Upper lobe of right lung (tissue), 1 donor: ENCODE measurements at places on chromosomes 11 and 22. TPM values are rescaled to one million over a fixed set of nuclear protein-coding genes. Genes with fewer than 3 reads are reported as not detected.
A peak's percentile ranks its signal among the peaks of the same experiment; 100 is the strongest.

- no peak for DNase-seq
- no peaks in the 10 kb centered on the region for H3K36me3 ChIP-seq
- no peak overlapping the region for H3K27ac ChIP-seq
Observed at GRCh38 chr11:33575311-33575710, 125.3 kb downstream of the C11orf91 start.

Gene FOSL1
- 3.9 TPM for total RNA-seq

DNA sequence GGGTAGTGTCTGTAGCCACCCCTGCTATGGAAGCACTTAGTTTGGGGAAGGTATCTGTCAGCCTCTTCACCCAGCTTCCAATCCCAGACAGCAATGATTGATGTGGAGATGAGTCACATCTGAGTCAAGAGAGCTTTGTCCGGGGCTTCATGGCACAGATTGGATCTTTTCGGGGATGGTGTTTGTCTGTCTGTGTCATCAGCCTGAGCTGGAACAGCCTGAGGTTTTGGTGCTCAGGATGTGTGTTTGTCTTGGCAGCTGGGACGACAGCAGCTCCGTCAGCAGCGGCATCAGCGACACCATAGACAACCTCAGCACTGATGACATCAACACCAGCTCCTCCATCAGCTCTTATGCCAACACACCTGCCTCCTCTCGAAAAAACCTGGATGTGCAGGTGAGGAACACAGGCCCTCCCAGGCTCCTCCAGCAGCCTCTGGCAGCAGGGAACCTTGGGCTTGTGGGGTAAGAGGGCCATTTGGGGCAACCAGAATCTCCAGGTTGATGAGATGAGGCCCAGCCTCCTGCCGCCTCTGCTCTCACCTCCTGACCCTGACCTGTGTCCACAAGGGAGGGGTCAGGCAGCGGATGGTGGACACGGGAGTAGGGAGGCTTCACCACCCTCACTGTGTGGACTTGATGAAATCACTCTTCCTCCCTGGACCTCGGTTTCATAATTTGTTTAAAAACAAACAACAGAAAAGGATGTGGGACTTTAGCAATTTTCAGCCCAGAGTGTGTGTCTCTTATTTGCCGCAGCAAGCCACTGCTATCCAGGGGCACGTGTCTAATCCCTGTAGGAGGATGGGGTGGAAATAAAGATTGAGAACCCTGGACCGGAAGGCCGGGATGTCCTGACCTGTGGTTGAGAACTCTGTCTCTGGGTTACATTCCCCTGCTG, 124.3 kb downstream of the DBX1 start:
- no peaks in the 10 kb centered on the region for H3K4me1 ChIP-seq
- no peak overlapping the region for H3K4me3 ChIP-seq
- DNase-seq: no peak
- H3K27ac ChIP-seq: no peak overlapping the region

GRCh38 chr11:130571519-130571918, 123.1 kb downstream of the ADAMTS15 start:
- no peaks in the 10 kb centered on the region for H3K36me3 ChIP-seq
- no peaks in the 10 kb centered on the region for H3K4me1 ChIP-seq
- DNase-seq: no peak
- no peak overlapping the region for H3K4me3 ChIP-seq
- no peak overlapping the region for H3K27ac ChIP-seq

- no peaks in the 10 kb centered on the region for H3K36me3 ChIP-seq
- DNase-seq: no peak
- no peaks in the 10 kb centered on the region for H3K27me3 ChIP-seq
- H3K4me3 ChIP-seq: no peak overlapping the region
- H3K27ac ChIP-seq: no peak overlapping the region
- H3K4me1 ChIP-seq: no peaks in the 10 kb centered on the region
Observed at GRCh38 chr11:13052130-13052571, 43.0 kb downstream of the RASSF10 start.

DNA sequence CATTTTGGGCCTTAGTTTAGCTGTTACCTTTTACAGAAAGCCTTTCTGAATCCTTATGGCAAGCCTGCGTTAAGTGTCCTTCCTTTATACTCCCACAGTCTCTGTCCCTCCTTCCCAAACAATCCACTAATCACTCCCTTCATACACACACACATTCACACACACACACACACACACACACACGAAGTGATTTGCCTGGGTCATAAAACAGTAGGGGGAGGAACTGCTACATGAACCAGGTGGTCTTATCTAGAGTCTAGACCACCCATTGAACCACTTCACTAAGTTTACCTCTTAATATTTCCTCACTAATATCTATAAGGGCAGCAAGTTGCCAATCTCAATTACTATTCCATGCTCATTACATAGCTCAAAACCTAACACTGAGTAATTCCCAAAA, 196.7 kb upstream of the GUCY1A2 start:
- H3K36me3 ChIP-seq: no peaks in the 10 kb centered on the region
- no peak for DNase-seq
- no peak overlapping the region for H3K27ac ChIP-seq
- H3K27me3 ChIP-seq: no peaks in the 10 kb centered on the region

Gene PPP2R5B
- 29.4 TPM for total RNA-seq

DNA sequence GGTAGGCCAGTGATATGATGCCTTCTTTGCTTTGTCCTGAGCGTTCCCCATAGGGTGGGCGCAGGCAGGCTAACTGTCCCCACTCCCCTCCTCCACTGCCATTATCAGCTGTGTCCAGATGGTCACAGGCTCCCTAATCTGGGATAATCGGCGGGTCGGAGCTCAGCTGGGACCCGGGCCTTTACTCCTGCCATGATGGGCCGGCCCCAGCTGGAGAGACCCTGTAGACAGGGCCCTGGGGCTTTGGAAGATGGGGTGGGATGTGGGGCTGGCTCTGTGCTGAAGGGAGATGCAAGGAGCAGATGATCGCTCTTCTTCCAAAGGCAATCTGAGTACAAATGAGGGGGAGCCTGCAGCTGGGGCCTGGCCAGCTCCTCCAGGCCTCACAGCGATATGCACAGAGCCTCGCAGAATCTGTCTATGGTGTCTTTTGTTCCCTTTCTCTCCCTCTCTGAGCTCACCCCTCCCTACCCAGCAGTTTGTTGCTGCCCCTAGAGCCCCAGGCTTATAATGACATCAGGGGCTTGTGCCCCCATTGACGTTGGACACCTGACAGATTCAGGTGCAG, 11.9 kb downstream of the KLHL35 start:
- H3K4me1 ChIP-seq: peaks cover 24% of the 10 kb centered on the region
- no peaks in the 10 kb centered on the region for H3K27me3 ChIP-seq
- H3K36me3 ChIP-seq: peaks cover 4% of the 10 kb centered on the region
- peak overlapping the region; percentile 75 for H3K27ac ChIP-seq

- H3K4me3 ChIP-seq: no peak overlapping the region
- no peaks in the 10 kb centered on the region for H3K36me3 ChIP-seq
- no peak overlapping the region for H3K27ac ChIP-seq
- H3K4me1 ChIP-seq: no peaks in the 10 kb centered on the region
Observed at GRCh38 chr11:27179334-27179733, 138.7 kb downstream of the BBOX1 start.

Gene C11orf97
- total RNA-seq: not detected

GRCh38 chr11:77198440-77198849, 70.4 kb downstream of the MYO7A start:
- no peak overlapping the region for H3K4me3 ChIP-seq
- H3K27ac ChIP-seq: no peak overlapping the region
- peak; percentile 53 for DNase-seq
- no peaks in the 10 kb centered on the region for H3K36me3 ChIP-seq
- H3K4me1 ChIP-seq: no peaks in the 10 kb centered on the region
- no peaks in the 10 kb centered on the region for H3K27me3 ChIP-seq

DNA sequence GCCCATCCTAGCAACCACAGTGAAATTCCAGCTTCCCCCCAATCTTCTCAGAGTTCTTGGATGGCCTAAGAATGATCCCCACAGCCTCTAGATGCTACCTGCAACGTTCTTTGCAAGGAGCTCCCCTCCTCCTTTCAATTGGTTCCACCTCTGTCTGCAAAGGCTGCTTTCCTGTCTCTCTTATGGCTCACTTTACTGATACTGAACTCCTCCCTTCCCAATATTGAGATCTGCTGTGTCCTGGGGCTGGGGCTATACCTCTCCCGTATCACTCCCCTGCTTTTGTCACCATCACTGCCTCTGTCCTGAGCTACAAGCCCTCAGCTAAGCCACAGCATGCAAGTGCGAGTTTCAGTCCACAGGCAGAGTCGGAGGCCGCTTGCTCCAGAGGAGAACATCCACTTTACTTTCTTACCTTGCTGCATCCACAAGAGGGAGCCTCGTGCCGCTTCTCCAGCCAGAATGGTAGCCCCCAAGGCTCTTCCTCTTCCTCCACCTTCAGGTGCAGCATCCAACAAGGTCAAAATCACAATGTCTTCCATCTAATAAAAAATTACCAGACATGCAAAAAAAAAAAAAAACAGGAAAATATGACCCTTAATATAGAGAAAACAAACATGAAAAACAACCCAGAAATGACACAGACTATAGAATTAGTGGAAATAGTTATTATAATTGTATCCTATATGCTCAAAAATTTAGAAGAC, 48.6 kb upstream of the TMEM45B start:
- H3K4me1 ChIP-seq: no peaks in the 10 kb centered on the region
- no peaks in the 10 kb centered on the region for H3K27me3 ChIP-seq
- no peak overlapping the region for H3K4me3 ChIP-seq
- no peak overlapping the region for H3K27ac ChIP-seq

GRCh38 chr22:46069521-46070214, 80.7 kb upstream of the PPARA start:
- H3K27me3 ChIP-seq: no peaks in the 10 kb centered on the region
- DNase-seq: peak; percentile 94
- peak overlapping the region; percentile 79 for H3K4me3 ChIP-seq

Gene TEX12
- total RNA-seq: not detected

GRCh38 chr11:123103326-123103980, 41.5 kb upstream of the HSPA8 start:
- H3K36me3 ChIP-seq: no peaks in the 10 kb centered on the region
- DNase-seq: no peak
- no peak overlapping the region for H3K27ac ChIP-seq
- H3K27me3 ChIP-seq: no peaks in the 10 kb centered on the region

DNA sequence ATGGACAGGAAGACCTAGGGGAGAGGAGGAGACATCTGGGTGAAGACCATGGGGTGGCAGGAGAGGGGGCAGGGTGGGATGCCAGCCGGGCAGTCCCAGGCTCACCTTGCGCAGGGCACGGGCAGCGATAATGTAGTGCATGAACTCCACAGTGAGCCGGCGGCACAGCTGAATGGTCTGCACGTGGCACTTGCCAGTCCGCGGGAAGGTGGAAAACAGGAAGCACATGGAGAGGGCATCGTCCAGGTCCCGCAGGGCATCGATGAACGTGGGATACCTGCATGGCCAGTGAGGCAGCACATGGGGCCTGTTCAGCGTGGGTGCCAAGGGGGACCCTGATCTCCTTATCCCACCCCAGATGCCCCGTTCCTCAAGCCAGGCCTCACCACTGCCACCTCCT, 7.3 kb downstream of the PES1 start:
- DNase-seq: no peak
- no peaks in the 10 kb centered on the region for H3K4me1 ChIP-seq
- H3K27me3 ChIP-seq: no peaks in the 10 kb centered on the region
- H3K4me3 ChIP-seq: no peak overlapping the region
- peaks cover 100% of the 10 kb centered on the region for H3K36me3 ChIP-seq

- H3K4me1 ChIP-seq: peaks cover 39% of the 10 kb centered on the region
- peak overlapping the region; percentile 80 for H3K4me3 ChIP-seq
- H3K36me3 ChIP-seq: no peaks in the 10 kb centered on the region
- H3K27me3 ChIP-seq: no peaks in the 10 kb centered on the region
- peak overlapping the region; percentile 94 for H3K27ac ChIP-seq
- DNase-seq: no peak
Observed at GRCh38 chr11:47268448-47269001, 1.4 kb upstream of the MADD start.

DNA sequence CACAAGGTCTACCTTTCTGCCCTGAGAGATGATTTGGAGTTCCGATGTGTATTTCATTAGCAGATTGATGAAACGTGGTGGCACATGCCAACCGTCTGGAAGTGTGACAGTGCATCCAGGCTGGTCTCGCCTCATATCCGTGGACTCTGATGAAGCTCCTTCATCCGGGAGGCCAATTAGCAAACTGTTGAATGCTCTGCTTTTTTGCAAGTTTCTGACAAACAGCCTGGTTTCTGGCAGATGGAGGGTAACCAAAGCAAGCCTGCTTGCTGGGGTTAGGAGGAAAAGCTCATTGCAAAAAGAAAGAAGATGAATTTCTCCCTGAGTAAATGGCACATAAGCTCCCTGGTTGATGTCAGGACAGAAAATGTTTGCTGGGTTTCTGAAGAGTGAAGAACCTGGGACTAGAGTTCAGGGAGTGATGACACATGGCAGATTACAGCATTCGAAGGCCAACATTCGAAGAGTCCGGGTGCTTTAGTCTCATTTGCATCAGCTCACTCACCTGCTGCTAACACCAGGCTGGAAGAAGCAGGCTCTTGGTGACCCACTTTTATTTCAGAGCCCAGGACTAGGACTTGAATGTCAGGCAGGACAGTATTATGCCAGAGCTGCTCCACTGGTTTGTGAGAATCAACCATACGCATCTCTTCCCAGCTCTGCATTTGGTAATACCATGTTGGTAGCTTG, 135.9 kb upstream of the TTC12 start:
- no peak overlapping the region for H3K4me3 ChIP-seq
- no peaks in the 10 kb centered on the region for H3K36me3 ChIP-seq
- no peak overlapping the region for H3K27ac ChIP-seq
- no peaks in the 10 kb centered on the region for H3K27me3 ChIP-seq

Gene KBTBD4
- 16.6 TPM for total RNA-seq

GRCh38 chr11:61476371-61476770, 32.2 kb upstream of the LRRC10B start:
- H3K4me1 ChIP-seq: peaks cover 3% of the 10 kb centered on the region
- H3K36me3 ChIP-seq: no peaks in the 10 kb centered on the region

DNA sequence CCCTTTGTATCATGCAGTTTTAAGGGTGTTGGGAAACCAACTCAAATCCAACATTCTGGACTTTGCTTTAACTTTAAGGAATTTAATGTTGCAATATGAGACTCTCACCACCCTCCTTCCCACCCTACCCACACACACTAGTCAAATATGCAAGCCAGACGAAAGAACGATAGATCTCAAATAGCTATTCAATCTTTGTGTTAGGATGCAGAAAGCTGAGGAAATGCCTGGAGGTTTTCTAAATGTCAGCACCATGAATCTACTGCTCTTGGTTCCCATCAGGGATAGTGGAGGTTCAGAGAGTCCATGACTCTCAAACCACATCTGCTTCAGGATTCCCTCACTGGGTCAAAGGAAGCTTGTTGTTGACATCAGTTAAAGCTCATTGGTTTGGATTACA, 33.7 kb downstream of the EXPH5 start:
- no peak overlapping the region for H3K4me3 ChIP-seq
- H3K4me1 ChIP-seq: peaks cover 6% of the 10 kb centered on the region
- H3K27ac ChIP-seq: no peak overlapping the region
- no peak for DNase-seq
- H3K27me3 ChIP-seq: no peaks in the 10 kb centered on the region

GRCh38 chr11:108727665-108728064, 62.8 kb downstream of the DDX10 start:
- no peaks in the 10 kb centered on the region for H3K4me1 ChIP-seq
- peaks cover 9% of the 10 kb centered on the region for H3K36me3 ChIP-seq
- DNase-seq: no peak
- no peak overlapping the region for H3K27ac ChIP-seq
- no peaks in the 10 kb centered on the region for H3K27me3 ChIP-seq
- no peak overlapping the region for H3K4me3 ChIP-seq

GRCh38 chr11:113370634-113371033, 16.9 kb upstream of the ANKK1 start:
- H3K4me1 ChIP-seq: no peaks in the 10 kb centered on the region
- DNase-seq: no peak
- H3K27ac ChIP-seq: no peak overlapping the region
- no peaks in the 10 kb centered on the region for H3K27me3 ChIP-seq
